ENCODE measurements at places on chromosomes 1 and 21.

DNA sequence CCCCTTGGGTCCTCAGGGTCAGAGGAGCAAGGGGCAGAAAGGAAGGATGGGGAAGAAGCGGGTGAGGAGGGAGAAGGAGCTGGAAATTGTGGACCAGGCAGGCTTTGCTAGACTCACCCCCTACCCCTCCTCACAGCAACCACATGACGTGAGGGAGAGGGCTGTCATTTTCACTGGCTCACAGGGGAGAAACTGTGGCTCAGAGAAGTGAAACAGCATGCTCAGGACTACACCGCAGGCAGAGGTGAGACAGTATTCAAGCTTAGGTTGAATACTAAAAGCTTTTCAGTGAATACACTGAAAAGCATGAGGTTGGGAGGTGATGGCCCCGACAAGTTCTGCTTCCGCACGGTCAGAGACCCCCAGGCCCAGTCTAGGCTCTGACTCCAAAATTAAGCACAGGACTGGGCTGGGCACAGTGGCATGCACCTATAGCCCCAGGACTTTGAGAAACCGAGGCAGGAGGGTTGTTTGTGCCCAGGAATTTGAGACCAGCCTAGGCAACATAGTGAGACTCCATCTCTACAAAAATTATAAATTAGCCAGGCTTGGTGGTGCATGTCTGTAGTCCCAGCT lies 1.2 kb upstream of the CLEC20A start:
- no peak for DNase-seq

GRCh38 chr1:212769459-212770167 lies 22.0 kb downstream of the NSL1 start:
- no peak for DNase-seq

GRCh38 chr1:156863631-156864030 lies 3.0 kb downstream of the NTRK1 start:
- DNase-seq = no peak

GRCh38 chr1:210541680-210542358 lies 213.1 kb downstream of the HHAT start:
- no peak for DNase-seq

- DNase-seq = no peak
Observed at GRCh38 chr1:159214149-159214760, 9.6 kb downstream of the ACKR1 start.

- DNase-seq = no peak
Observed at GRCh38 chr1:197093226-197093885, 26.3 kb upstream of the F13B start.

DNA sequence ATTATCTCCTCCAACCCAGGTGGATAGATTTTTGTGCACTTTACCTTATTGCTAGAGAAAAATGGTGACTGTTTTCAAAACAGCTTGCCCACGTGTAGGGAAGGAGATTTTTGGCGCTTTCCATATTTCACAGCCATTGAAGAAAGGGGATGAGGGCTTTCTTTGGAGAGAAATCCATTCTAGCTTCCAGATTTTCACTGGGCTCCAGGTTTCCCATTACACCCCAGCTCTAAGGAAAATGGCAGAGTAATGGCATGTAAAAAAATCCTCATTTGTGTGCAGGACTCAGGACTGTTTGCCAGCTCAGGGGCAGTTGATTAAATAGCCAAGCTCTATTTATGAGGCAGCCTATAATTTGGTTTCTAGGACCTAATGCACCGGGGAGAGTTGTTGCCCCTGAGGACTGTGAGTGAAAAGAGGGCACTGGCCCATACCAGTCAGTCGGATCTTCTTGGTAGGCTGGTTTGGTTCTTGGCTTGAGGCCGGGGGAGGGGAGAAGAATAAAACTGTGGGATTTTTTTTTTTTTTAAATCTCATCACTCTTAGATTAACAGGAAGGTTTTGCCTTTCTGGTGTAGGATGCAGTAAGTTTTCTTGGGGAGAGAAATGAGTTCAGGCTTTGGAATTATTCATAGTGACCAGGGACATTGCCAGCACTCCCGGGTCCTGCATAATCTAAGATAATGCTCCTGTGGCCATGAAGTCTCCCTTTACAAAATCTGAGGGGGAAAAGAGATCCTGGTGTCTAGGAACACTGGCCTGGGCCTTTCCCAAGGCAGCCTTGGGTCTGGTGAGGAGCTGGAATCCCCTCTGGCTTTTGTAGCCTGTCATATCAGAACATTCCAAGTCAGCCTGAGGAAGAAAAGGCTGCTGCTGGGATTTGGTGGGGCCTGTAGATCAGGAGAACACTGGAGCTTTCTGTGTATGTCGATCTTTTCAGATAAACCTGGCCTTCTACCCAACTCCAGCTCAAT lies 1.9 kb upstream of the ARID1A start:
- DNase-seq = no peak

GRCh38 chr1:182301467-182302198 lies 90.0 kb downstream of the GLUL start:
- peak; percentile 30 for DNase-seq

DNA sequence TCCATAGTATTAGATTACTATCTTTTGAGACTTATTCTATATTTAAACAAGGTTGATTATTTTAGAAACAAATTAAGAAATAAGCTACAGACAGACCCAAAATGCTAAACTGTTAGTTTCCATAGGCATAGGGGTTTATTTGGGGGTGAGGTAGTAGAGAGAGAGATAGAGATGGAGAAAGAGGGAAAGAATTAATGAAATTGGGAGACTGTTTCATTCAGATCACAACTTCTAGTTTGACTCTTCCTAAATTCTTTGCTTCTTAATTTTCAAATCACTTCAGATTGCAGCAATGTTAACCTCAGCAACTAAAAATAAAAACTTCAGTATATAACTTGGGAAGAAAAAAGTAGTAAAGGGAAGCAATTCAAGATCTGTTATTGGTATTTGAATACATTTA lies 3.4 kb downstream of the JUN start:
- no peak for DNase-seq

DNA sequence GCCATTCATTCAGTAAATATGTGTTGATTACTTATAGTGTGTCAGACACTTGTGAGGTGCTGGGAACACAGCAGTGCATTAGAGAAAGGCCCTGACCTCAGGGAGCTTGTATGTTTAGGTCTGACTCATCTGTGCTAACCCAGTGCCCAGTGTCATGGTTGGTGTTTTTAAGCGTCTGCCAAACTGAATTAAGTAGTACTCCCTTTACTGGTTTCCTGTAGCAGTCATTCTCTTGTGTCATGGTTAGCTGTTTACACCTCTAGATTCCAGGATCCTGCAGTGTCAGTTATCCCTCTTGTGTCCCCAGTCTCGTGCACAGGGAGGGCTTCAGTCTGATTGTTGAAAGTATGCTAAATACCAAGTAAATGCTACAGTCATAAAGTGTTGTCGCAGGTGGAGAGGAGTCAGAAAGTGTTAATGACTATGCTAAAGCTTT lies 14.2 kb downstream of the UCK2 start:
- DNase-seq = no peak

- DNase-seq = no peak
Observed at GRCh38 chr1:43731867-43732531, 24.7 kb downstream of the ST3GAL3 start.

DNA sequence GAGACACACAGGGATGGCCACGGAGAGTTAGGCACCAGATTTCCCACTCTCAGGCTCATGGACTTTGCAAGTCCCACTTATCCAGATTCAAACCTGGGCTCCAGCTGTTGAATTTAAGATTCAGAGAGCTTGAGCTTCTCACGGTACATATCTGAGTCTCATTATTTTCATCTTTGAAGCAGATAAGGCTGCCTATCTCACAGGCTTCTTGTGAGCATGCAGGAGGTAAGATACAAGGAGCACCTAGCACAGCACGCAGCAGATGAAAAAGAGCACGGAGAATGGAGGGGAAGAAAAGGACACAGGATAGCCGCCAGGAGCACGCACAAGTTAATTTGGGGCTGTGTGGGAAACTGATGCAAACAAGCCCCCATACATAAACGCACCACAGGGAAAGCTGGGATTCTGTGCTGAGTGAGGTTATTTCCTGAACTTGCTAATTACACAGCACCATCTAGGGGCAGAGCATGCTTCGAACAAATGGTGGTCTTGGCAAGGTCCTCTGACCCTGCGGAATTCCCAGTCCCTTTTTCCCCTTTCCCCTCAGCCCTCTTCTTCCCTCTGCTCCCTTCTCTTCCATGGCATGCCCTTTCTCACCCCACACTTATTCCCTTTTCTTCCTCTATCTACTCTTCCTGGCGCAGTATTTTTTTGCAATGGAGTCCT lies 134.7 kb upstream of the VANGL1 start:
- DNase-seq = no peak

GRCh38 chr1:223482766-223483165 lies 89.6 kb downstream of the CCDC185 start:
- DNase-seq = no peak

DNA sequence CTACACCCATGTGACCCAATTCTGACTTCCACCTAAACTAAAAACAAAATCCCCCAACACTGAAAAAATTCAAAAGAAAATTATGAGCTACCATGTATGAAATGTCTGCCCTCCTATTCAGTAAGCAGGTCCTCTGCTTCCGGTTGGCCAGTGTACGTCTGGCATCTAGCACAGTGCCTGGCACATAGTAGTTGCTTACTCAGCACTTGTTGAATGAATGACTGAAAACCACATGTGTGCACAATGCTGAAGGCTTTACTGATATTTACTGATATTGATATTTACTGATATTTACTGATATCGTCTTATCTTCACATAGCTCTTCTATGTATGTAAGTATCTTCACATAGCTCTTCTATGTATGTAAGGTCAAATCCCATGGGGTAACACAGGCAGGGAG lies 642.2 kb downstream of the SMYD3 start:
- DNase-seq = no peak

- DNase-seq = no peak
Observed at GRCh38 chr21:44426663-44427191, 28.6 kb upstream of the LRRC3 start.

- DNase-seq = no peak
Observed at GRCh38 chr1:155974208-155975115, 3.9 kb downstream of the ARHGEF2 start.

GRCh38 chr1:51301844-51302162 lies 28.6 kb downstream of the TTC39A start:
- DNase-seq = no peak

GRCh38 chr1:31580513-31580870 lies 4.2 kb downstream of the TINAGL1 start:
- DNase-seq = no peak

DNA sequence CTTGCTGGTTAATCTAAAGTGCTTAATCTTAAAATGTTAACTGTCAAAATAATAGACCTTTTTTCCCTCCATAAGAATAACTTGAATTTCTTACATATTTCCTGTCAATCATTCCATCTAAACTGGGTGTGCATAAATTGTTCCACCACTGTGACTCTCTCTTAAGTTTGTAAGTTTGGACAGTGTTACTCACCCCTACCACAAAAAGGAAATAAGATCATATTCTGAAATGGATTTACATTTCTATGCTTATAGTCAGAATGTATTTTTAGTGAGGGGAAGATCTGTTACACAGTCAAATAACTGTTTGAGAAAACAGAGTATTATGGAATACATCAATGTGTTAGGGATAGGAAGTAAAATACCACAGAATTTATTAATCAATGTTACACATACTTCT lies 109.6 kb upstream of the DPYD start:
- no peak for DNase-seq

GRCh38 chr21:31865429-31865970 lies 7.3 kb upstream of the HUNK start:
- no peak for DNase-seq

- no peak for DNase-seq
Observed at GRCh38 chr21:43343095-43343991, 83.6 kb downstream of the SIK1 start.

DNA sequence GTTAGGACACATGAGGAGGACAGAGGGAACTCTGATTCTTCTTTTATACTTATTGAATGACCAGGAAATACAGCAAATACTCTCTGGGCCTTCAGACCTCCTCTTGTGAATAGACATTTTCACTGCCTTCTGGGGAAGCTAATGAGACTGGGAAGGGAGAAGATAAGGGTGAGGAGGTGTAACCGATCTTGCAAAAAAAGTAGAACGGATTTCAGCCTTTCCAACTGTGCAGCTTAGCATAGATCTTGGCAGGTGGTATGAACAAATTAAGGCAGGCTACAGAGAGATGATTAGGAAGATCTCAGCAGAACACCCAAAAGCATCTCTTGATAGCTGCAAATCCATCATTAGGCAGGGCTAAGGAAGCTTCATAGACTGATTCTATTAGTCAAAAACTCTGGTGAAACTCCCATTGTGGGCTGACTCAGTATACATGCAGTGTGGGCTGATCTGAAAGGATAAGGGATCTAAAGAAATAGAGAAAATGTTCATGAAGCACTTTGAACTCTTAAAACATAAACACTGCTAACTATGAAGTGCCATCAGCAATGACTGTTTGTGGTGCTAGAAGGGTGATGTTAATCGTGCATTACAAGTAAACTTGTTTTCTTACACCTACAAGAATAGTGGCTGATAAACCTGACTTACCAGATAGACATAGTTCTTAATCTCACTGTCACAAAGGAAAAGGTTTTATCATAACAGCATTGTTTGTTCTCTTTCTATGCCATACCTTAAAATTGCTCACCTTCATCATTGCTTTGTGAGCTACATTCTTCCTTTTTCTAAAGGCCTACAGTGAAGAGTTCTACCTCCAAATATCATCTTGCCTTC lies 85.5 kb upstream of the PALMD start:
- DNase-seq = no peak

DNA sequence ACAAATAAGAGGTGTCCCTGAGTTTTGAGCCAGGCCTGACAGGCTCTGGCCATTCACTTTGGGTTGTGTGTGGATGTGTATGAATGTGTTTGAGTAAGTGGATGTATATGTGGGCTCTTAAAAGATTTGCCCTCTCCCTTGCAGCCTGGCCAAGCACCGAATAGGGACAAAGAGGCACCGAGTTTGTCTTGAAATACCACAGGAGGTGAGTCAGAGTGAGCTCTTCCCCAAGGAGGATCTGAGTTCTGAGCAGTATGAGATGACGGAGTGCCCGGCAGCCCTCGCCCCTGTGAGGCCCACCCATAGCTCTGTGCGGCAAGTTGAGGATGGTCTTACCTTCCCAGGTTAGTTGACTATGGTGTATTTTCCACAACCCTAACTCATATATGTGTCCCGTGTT lies 19.0 kb downstream of the KDM4A start:
- DNase-seq = no peak

- DNase-seq = no peak
Observed at GRCh38 chr1:185674201-185674600, 60.0 kb upstream of the HMCN1 start.

GRCh38 chr1:244063498-244063897 lies 12.4 kb downstream of the ZBTB18 start:
- DNase-seq = no peak

DNA sequence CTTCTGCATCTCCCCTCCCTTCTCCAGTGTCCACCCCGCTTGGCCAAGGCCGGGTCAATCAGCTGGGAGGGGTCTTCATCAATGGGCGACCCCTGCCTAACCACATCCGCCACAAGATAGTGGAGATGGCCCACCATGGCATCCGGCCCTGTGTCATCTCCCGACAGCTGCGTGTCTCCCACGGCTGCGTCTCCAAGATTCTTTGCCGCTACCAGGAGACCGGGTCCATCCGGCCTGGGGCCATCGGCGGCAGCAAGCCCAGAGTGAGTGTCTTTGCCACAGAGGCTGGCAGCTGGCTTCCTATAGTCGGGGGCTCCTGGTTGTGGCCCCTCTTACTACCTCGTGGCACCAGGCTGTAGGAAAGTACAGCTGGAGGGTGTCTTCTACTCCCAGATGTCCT lies 3.6 kb downstream of the PAX7 start:
- DNase-seq = no peak
